ENCODE measurements at places on chromosomes 2 and 18. TPM values are rescaled to one million over a fixed set of nuclear protein-coding genes. Genes with fewer than 3 reads are reported as not detected.

Gene SLC5A7
- total RNA-seq: not detected

Gene ITPRIPL1
- not detected for total RNA-seq

Gene DAPL1
- total RNA-seq: not detected

Gene UCN
- total RNA-seq: 1.9 TPM

Gene GAL3ST2
- total RNA-seq: 0.36 TPM

Gene NRP2
- 130 TPM for total RNA-seq

Gene PPP1R1C
- total RNA-seq: 3.3 TPM

Gene TMEFF2
- 0.26 TPM for total RNA-seq

Gene XIRP2
- not detected for total RNA-seq

Gene INPP4A
- 6.9 TPM for total RNA-seq

Gene CENPA
- 47.2 TPM for total RNA-seq

Gene LYPD6B
- not detected for total RNA-seq

Gene ABCB11
- not detected for total RNA-seq

Gene STEAP3
- total RNA-seq: 44.9 TPM

Gene TCF7L1
- 10.3 TPM for total RNA-seq

Gene SPEG
- 5.2 TPM for total RNA-seq

Gene CNTNAP5
- not detected for total RNA-seq

Gene MC4R
- total RNA-seq: not detected

Gene UGT1A8
- total RNA-seq: not detected

Gene CCDC74A
- 14.2 TPM for total RNA-seq

Gene FAM237A
- not detected for total RNA-seq

Gene CAPN14
- total RNA-seq: not detected

Gene CGREF1
- 7.3 TPM for total RNA-seq

Gene GCKR
- total RNA-seq: 0.48 TPM

Gene ALK
- total RNA-seq: not detected

Gene POTEC
- total RNA-seq: not detected

Gene RAX
- not detected for total RNA-seq

Gene CNOT11
- 42.5 TPM for total RNA-seq

Gene PRKAG3
- not detected for total RNA-seq

Gene ALLC
- not detected for total RNA-seq

Gene AP1S3
- 29.0 TPM for total RNA-seq

Gene TUBB8B
- total RNA-seq: not detected

Gene CCL20
- 4.3 TPM for total RNA-seq

Gene XPO1
- total RNA-seq: 57.5 TPM

All from A549 treated with RU486 at 1 μM for 4 hours (cell line).